ENCODE measurements at places on chromosomes 6 and 20. TPM values are rescaled to one million over a fixed set of nuclear protein-coding genes. Genes with fewer than 3 reads are reported as not detected.

DNA sequence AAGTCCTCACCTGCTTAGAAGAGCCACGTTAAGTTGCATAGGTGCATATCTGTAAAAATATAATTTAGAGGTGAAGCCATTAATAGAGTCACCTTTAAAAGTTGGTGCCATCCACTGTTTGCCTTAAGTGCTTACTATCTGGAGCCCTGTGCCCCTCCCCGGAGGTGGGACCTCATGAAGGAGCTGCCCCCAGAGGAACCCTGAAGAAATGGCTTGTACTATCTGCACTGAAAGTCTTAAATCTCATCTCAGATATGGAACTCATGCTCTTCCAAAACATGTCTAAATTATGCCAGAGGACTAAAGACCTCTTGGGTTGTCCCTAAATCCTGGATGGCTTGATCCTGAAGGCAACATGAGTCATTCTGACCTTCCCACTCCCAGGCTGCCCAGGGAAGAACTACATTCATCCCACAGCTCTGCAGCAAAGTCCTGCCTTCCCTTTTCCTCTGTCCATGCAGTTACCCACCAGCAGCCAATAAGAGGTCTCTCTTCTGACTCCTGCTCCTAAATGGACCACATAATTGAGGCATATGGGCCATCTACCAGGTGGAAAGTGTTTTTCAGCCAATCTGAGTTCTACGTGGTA lies 85.3 kb downstream of the ASXL1 start:
- DNase-seq: no peak

GRCh38 chr6:26022132-26022472 lies 59.5 kb downstream of the TRIM38 start:
- DNase-seq: no peak

- no peak for DNase-seq
Observed at GRCh38 chr6:136365776-136366354, 76.2 kb upstream of the BCLAF1 start.

FAXC gene
- total RNA-seq: 23.9 TPM

DNA sequence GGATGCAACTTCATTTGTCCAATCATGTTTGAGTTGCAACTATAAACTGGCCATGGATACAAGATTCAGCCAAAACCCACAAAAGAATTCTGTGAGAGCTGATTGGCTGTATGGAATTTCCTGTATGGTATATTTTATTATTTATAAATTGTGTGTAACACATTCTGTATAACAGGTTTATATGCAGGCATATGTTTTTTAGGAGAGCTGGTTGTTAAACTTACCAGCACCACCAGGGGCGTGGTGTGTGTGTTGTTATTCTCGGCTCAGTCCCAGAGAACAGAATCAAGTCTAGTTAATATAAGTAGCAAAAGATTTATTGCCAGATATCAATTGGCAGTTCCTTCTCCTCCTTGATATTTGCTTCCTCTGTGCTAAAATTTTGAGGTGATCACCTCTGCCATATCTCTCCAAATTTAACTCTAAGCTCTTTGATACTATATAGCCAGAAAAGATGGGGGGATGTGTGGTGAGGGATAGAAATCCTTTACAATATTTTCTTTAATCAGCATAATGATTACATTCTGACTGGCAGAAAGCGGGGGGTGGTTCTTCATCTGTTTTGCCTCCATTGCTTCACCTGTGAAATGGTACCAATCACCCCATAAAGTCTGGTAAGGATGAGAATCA lies 22.9 kb downstream of the CNBD2 start:
- DNase-seq: no peak

DNA sequence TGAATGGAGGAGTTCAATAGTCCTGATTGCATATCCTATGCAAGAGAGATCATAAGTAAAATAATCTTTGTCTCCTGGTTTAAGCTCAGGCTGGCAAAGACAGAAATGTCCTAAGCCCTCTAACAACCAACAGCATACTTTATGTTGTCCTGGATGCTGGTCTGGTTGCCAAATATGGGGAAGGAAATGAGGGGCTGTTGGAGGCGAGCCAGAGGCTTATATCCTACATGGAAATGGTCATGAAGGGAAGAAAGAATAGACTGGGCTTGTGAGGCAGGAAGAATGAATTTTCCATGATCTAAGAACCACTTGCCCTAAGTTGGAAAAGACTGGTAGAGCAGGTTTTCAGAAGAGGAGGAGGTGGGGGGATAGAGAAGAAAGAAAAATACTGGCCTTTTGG lies 237.1 kb downstream of the SMOC2 start:
- no peak for DNase-seq
